ENCODE measurements at places on chromosomes 3 and 15. TPM values are rescaled to one million over a fixed set of nuclear protein-coding genes. Genes with fewer than 3 reads are reported as not detected.

The TMEM207 gene
- not detected for total RNA-seq

The TERC gene
- 149 TPM for total RNA-seq

The DAZL gene
- not detected for total RNA-seq

The PRR20G gene
- not detected for total RNA-seq

The CSPG5 gene
- 1.8 TPM for total RNA-seq

DNA sequence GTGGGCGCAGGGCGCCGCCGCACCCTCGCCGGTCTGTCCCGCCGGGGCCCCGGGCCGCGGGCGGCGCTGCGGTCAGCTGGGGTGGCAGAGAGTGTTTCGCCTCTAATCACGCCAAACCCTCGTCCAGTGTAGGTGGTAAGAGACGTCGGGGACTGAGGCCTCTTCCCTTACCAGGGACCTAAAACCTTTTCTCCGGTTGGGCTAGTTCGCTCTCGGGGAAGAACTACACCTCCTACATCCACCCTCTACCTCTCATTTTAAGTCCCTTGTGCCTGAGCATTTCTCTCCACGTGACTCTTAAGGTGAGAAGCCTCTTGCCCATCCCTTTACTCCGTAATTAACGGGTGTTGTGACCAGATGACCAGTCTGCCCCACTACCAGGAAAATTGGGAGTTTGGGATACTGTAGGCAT lies 520 bp downstream of the TMEM42 start:
- no peak for DNase-seq

GRCh38 chr3:168534761-168535160 lies 439.0 kb upstream of the GOLIM4 start:
- DNase-seq = no peak

DNA sequence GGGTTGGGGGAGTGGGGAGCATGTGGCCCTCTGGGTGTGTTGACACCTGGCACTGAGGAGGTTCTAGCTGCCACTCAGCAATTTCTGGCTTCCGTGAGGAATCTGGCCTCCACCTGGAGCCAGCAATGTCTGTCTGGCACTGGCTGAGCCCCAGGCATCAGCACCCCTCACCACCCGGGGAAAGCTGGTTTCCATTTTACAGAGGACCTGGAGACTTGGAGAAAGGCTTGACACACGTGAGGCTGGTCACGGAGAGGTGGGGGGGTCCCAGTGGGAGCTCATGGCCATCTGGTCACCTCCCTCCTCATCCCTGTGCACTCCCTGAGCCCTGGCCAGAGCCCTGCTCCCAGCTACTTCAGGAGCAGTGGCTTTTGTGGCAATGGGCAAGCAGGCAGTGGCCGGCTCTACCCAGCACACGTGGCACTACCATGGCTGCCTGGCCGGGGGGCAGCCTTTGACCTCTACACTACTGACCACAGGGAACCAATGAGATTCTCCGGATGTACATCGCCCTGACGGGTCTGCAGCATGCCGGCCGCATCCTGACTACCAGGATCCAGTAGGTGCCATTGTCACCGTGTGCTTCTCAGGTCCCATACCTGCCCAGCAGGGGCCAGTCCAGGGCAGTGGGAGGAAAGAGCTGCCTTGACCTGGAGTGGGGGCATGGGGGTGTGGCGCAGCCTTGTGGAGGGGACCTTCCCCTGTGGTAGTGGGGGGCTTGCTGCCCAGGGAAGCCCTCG lies 28.5 kb downstream of the ACAD9 start:
- DNase-seq = no peak

DNA sequence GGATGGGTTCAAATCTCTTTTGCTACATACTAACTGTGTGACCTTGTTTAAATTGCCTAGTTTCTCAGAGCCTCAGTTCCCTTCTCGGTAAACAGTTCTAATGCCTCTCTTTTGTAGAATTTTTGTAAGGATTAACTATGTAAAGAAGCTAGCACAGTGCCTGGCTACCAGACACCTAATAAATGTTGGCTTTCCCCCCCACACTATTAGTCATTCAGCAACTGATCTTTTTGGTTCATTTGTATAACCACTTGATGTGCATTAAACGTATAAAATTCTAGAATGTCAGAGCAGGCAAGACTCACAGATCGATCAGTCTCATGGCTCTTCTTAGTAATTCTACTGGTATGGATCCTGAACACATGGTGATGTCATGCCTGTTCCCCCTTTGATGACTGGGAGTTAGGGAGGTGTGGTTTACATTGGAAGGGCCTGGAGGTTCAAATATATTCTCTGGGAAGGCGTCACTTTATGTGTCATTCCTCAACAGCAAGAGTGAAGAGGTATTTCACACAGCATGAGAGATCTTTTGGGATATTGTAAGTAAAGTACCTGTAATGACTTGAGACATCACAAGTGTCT lies 6.5 kb downstream of the TAGLN3 start:
- no peak for DNase-seq

- peak; percentile 44 for DNase-seq
Measured at GRCh38 chr15:69853544-69853951, 244.2 kb downstream of the TLE3 start.

- no peak for DNase-seq
Measured at GRCh38 chr3:150346981-150347863, 60.9 kb upstream of the TSC22D2 start.

GRCh38 chr3:183854318-183855035 lies 29.1 kb upstream of the MAP6D1 start:
- DNase-seq = no peak

DNA sequence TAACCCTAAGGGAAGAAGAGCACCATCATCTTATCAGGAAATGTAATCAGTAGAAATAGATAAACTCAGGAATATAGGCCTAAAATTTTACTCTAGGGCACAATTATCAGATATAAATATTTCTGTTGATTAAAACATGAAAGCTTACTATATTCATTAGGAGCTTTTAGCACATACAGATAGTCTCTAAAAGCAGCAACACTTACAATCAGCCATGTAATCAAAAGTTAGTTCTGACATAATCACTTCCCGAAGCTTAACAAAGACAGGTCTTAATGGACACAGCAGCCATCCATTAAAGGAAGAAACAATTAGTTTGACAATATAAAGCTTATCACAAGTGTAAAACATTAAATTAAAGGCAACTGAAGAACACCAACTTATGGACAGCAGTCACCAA lies 30.6 kb downstream of the DCLK3 start:
- DNase-seq = no peak

DNA sequence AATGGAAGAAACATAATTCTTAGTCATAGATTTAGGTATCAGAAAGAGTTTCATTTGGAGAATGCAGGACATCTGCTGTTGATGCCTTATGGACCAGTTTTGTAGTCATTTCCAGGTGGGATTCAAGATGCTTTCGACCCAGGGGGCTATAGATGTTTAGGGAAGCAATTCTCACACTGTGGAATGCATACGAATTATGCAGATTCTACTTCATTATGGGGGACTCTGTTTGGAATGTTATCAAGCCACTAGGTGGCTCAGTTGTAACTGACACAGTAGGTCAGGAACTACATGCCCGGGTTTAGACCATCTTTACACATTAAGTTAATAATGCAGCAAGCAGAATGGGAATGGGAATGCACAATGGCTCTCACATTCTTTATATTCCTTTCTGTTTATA lies 1359.8 kb downstream of the ZPLD1 start:
- DNase-seq = no peak

DNA sequence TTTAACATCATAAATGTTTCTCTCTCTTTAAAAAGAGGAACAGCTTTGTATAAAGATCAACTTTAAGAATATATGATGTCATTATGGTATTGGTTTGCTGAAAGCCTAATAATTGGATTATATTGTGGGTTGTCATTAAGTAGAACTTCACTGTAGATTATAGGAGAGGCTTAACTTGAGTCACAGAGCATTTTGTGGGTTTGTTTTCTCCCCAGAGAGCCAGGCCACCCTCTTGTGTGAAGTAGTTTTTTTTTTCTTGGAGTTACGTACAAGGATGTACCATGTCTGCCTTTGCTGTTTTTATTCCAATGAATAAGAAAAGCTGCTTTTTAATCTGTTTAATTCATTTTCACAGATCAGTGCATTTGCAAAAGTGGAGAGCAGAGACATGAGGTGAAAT lies 354.8 kb upstream of the TBL1XR1 start:
- DNase-seq = no peak

DNA sequence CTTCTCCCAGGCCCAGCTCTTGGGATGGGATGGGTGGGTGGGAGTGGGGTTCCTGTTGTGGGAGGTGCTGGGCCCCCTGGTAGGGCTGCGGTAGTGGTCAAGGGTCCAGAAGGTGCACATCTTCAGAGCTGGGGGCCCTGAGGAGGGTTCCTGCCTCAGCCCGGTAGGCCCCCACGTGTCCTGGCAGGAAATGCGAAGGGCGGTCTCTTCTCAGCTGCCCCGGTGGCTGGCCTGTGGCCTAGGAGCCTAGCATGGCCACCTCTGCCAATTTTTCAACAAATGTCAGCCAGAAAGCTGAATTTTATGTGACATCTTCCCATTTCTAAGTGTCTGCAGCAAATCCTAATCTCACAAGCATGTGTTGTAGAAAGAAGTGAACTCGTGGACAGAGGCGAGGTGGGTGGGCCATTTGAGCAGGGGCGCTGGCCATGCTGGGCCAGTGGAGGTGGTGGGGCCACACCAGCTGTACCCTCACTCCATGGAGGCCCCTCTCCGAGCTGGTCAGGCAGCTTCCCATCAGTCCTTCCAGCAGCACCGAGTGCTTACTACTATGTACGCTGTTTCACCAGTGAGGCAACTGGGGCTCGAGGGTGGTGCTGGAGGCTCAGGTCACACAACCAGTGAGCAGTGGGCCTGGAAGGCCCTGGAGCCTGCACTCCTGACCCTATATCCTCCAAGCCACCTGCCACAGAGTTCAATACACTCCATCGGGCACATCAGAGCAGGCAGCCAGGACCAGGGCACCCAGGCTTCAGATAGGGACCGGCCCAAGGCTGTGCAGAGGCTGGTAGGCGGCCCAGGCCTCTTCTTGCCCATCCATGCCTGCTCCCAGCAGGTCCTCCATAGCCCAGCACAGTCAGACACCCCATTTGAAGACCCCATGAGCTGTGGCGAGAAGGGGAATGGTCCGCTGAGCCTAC lies 23.2 kb downstream of the FBLN2 start:
- DNase-seq = no peak

Measured in MG63 (cell line).